ENCODE measurements at places on chromosomes 11 and 22. TPM values are rescaled to one million over a fixed set of nuclear protein-coding genes. Genes with fewer than 3 reads are reported as not detected.

UQCR10 gene
- total RNA-seq, result 226 TPM

DNA sequence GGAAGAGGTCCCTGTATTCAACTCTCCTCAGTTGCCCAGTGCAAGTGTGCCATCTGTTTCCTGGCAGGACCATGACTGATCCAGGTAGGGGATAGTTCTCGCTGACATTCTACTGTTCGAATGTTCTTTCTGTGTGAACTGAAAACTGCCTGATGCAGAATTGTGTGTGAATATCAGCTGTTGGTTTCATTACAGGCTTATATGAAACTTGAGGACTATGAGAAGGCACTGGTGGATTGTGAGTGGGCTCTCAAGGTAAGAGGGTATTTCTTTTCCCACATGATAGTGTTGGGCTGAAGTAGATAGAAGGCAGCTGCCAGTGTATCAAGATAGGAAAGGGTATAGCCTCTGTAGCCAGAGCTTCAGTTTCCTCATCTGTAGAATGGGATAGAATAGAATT is 15.3 kb downstream of the TTC12 start:
- no peak for DNase-seq

- DNase-seq, result no peak
These were observed 59.4 kb downstream of the OTOG start for GRCh38 chr11:17606233-17607082.

- DNase-seq, result no peak
These were observed 46.5 kb downstream of the FEZ1 start for GRCh38 chr11:125449565-125449964.

DNA sequence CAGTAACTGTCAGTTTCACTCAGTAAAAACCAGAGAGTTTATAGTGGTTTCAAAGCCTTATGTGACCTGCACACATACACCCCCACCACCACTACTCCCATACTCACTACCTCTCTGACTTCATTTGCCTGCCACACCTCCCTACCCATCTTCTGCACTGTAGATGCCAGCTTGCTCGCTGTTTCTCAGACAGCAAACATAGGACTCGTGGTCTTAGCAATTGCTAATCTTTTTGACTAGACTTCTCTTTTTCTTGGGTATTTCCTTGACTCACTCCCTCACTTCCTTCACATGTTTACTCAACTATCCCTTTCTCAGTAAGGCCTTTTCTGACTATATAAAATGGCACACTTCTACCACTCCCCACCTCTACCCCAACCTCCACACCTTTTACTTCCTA is 27.8 kb downstream of the CEP295 start:
- no peak for DNase-seq

TRIM3 gene
- total RNA-seq, result 37.9 TPM

DNA sequence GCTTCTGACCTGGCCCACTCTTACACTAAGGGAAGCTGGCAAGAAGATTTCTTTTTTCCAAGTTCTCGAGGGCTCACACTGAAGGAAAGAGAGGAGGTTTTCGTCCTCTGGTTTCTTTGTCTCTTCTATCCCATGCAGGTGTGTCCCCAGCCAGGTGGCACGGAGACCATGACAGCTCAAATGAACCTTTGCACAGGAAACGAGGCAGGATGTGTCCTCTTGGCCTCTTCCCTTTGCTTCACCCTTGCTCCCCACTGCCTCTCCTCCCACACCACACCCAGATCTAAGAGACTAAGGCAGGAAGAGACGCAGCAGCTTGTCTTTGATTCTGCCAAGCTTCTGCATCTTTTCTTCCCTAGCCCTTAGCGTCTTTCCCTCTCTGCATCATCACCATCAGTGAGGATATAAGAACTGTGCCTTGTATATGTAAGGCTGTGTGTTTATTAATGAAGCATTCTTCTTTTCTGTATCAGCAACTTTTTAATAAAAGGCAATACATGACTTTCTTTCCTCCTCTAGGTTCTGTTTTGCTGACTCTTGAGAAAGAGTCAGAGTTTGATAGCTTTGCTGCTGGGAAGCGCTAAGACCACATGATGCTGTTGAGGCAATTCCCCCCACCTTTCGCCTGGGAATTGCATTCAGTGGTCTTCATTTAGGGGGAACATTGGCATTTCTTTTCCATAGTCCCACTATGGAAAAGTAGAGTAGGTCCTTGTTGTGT is 56.0 kb upstream of the PARVA start:
- no peak for DNase-seq

GSTT4 gene
- total RNA-seq, result not detected

TMEM184B gene
- total RNA-seq, result 26.9 TPM

DNA sequence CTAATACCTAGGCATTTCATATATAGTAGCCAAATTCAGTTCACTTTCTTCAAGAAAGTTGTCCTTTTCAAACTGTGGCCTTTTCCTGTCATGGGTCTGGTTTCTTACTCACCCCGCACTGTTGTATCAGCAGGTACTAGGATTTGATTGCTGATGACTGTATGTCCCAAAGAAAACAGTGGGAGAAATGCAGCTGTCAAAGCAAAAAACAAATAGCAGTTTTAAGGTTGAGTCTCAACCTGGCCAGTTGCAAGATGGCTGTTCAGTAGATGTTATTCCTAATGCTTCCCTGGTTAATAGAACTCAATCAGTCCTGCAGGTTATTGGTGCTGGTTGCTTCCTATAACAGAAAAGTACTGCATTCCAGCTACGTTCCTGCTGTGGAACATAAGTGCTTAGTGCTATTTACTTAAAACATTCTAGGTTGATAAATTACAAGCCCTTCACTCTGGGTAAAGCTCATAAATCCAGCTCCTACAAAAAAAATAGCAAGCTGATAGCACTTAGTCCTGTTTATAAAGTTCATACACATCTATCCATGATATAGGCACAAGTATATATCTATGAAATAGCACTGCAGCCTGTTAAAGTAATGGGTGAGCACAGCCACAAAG is 26.6 kb downstream of the NF2 start:
- no peak for DNase-seq

DNA sequence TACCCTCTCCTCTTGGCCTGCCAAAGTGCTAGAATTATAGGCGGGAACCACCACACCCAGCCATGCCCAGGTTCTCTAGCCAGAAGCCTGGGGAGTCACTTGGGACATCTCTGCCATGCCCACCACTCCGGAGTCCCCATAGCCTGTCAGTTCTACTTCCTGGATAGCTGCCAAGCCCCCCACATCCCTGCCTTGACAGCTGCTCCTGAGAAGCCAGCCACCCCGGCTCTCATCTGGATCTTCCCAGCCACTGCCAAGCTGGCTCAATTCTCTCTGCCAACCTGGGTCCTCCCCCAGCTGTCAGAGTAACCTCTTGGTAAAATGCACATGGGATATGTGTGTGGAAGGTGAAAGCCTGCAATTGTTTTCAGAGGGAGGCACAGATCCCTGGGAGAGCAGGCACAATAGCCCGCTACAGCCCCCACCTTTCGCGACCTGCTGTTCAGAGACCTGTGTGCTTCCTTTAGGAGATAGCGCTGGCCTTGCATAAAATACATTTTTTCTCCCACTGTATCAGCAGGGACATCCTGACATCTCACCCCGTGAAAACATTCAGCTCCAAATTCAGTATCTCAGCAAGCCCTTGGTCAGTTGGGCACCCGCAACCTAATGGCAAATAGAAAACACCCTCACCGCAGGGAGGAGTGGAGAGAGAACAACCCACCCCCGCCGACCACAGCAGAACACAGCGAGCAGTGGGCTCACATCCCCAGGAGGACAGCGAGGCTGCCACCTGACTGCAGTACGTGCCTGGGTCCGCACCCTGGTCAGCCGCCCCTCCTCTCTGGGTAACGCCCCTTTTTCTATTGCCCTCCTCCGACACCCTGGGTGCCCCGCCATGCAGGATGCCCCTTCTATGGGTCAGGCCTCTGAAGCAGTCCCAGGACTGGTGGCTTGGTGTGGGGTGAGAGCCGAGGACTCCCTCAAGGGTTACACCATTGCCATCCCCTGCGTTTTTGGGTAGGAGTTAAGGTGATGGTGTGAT is 1342.2 kb downstream of the BRD1 start:
- no peak for DNase-seq

DNA sequence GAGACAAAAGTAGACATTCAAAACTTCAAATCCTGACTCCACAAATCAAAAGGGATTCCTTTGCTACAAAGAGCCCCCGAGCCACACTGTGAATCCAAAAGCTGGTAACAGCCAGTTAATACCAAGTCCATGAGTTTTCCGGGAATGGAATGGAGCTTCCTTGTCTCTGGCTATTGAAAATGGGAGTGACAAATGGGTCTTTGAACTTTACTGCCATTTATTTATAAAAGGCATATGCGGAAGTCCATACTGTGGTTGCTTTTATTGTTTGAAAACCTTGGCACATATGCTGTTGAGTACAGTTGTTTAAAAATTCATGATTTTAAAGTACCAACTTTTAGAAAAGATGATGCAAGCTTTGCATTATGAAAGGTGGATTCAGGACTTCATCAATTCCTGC is 206.2 kb upstream of the NARS2 start:
- no peak for DNase-seq

GRCh38 chr11:131378931-131379330 is 8.5 kb downstream of the NTM start:
- no peak for DNase-seq

GRCh38 chr11:38014405-38014804 is 1416.4 kb upstream of the RAG2 start:
- no peak for DNase-seq

GRCh38 chr11:74010306-74011300 is 1.7 kb upstream of the UCP3 start:
- DNase-seq, result no peak

DNA sequence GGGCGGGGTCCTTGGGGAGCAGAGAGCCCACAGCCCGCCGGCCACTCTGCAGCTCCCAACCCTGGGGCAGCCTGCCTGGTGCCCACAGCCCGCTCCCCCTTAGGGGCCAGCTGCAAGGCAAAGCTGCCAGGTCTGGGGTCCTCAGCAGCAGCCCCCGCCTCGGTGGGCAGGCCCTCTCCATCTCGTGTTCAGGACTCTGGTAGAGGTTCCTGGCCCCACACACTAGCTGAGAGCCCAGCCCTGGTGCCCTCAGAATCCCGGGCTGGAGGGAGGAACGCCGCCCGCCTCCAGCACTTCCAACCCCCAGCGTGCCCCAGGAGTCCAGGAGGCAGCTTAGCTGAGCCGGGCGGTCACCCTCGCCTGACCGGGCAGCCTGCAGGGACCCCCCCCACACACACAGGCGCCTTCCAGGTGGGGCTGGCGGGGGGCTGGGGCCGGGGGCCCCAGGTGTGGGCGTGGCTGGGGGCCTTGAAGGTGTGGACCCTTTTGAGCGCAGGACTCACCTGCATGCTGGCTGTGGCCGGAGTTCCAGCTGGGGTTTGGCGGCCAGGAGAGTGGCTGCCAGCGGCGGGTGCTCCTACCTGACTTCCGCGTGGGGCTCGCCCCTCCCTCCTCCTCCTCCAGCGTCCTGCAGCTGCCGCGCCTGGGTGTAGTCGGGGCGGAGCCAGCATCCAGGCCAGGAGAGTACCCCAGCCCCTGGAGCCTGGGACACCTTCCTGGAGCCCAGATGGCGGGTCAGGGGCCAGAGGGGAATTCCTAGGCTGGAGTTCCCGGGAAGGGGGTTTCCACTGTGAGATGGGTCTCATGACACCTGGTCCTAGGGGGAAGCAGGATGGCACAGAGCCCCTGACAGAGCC is at the start of gene ANO9:
Gene ANO9, minus strand, starts transcription at position 594 of the 857 bp plus-strand sequence. Its CDS starts 85 bp downstream, at position 509.
- DNase-seq, result peak; percentile 80

FZD4 gene
- total RNA-seq, result 1.6 TPM

DNA sequence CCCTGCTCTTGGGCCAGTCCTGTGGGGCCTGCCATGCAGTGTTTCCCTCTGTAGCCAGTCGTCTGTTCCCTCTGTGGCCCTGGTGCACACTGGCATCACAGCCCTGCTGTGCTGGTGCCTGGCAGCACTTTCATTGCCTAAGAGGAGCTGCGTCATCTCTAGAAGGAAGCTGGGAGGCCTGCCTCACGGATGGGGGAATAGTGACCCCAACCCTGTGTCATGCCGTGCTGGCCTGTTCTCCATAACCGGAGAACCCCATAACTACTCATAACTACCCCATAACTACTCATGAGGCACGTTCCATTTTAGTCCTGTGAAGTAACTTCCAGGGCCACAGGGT is 14.0 kb downstream of the RAB36 start:
- no peak for DNase-seq

DNA sequence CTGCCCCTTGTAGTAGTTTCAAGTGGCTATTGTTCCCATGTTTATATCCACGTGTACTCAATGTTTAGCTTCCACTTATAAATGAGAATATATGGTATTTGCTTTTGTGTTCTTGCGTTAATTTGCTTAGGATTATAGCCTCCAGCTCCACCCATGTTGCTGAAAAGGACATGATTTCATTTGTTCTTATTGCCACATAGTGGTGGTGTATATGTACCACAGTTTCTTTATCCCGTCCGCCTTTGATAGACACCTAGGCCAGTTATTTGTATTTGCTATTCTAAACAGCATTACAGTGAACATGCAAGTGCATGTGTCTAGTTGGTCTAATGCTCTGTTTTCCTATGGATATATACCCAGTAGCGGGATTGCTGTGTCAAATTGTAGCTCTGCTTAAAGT is 6.8 kb downstream of the OR51B2 start:
- peak; percentile 12 for DNase-seq

DNA sequence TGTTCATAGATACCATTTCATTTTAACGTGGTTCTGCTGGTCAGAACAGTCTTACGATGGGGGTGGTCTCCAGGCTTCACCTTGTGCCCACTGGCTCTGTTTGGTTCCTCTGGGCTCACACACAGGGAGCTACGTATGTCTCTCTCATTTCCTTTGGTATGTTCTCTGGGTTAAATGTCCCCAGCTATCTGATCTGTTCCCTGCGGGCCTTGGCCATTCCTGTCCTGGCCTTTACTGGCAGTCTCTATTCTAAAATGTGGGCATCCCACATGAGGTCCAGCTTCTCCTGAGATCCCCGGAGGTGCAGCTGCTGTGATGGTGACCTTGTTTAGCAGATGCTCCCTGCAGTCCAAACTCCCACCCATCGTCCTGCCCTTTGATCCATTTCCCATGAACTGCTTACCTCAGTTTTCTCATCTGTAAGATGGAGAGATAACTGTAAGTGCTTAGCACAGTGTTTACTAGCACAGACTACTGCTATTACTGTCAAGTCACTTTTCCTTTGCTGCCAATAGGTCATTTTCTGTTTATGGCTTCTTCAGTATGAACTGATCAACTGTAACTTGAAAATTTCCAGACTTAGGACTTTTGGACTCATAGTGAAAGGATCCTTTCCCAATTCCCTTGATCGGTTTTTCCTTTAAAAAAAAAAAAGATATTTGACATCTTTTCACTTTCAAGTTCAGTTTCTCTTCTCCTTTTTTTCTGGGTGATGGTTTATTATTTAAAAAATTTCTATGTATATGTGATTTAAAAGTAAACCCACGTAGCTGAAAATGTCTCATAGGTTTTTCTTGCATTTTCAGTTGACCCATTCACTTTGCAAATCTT is 92.9 kb downstream of the PTPRJ start:
- no peak for DNase-seq

GPHA2 gene
- total RNA-seq, result not detected

KCNJ11 gene
- 6.6 TPM for total RNA-seq

DNA sequence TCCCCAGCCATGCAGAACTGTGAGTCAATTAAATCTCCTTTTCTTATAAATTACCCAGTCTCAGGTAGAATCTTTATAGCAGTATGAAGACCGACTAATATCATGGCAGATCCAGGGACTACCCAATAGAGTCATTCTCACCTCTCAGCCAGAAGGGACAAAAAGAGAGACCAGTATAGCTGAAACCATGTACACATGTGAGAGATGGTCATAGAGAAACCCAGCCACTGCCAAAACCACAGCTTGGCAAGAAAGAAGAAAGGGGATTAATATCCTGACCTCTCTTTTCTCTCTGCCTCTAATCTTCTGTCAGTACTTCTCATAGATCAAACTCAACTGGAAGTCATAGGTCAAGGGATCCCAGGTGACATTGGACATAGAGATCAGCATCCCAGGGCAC is 109.8 kb downstream of the CCDC34 start:
- DNase-seq, result no peak

Data from HT-29 (cell line).